ENCODE measurements at places on chromosomes 2 and 18.

DNA sequence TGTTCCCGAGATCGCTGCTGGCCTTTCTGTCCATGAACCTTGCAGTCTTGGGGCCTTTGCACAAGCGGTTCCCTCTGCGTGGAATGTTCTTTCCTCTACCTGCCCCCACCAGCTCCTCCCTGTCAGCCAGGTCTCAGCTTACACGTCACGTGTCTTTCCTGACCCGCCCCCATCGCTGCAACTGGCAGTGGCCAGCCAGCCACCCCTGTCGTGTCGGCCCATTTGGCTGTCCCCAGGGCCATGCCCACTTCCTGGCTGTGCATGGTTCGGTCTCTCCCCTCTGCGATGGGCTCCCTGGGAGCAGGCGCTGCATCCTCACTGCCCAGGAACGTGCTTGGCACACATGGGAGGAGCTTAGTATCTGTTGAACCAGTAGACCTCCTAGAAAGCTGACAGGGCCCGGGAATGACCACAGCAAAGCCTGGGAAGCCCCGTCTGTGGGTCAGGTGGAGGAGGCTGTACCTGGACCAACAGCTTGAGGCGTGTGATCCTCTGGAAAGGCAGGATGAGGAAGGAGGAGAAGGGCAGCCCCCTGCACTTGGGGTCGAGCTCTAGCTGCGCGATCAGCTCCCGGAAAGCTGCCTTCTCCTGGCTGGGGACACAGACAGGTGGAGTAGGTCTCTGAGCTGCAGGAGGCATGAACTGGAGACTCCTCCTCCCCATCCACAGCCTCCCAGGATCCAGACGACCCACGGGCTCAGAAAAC is 21.0 kb downstream of the SNORC start:
- DNase-seq = no peak

DNA sequence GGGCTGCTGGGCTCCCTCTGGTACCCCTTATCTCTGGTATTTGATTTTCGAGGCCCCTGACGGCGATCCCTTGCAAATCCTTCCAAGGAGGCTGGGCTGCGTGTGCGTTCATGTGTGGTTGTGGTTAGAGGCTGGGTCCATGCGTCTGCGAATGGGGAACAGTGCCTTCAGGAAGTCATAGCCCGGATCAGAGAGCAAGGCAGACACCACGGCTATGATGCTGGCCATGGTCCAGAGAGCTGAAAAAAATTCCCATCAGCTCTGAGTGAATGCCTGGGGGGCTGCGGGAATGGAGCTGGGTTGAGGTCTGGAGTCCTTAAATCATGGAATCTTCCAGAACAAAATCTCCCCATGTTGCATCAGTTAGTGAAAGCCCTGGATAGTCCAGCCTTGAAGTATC is 145.5 kb downstream of the ACKR3 start:
- DNase-seq = no peak

DNA sequence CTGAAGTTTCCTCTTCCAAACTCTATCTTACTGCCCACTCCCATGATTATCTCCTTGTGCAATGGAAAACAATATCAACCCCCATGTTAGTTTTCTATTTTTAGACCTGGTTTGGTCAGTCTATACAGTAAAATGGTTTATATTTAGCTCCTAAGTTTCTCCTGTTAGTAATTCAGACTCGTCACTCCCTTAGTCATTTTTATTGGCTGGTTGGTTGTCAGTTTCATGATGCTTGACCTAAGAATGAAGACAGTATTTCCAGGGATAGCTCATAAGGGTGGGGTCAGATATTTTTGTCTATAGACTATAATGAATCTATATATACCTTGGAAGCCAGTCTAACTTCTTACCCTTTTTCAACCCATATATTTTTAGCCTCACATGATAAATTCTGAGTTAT is 61.4 kb upstream of the NEUROD1 start:
- no peak for DNase-seq

DNA sequence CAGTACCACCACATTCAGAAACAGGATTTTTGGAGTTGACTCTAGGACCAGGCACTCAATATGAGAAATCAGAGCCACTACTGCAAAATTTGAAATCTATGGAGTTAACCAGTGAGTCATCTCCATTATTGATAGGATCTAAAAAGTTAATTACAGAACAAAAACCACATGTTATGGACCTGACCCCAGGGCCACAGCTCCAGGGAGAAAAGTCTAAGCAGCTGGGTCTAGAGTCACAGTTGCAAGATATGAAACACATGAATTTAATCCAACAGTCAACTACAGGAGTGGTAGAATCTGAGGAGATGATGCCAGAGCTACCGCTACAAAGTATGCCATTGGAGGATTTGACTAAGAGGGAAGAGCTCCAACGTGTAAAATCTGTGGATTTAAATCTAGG is 13.4 kb upstream of the ZNF512 start:
- no peak for DNase-seq

DNA sequence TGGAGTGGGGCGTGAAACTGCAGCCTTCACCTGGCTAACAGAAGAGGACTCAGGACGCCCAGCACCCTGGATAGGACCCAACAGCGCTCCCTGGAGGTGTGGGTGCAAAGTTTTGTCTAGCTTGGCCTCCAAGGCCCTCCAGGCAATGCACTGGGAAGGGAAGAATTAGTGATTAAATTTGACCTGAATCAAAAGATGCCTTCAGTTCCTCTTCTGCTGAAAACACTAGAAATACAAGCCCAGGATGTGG is 779 bp upstream of the TRIB2 start:
- peak; percentile 75 for DNase-seq

DNA sequence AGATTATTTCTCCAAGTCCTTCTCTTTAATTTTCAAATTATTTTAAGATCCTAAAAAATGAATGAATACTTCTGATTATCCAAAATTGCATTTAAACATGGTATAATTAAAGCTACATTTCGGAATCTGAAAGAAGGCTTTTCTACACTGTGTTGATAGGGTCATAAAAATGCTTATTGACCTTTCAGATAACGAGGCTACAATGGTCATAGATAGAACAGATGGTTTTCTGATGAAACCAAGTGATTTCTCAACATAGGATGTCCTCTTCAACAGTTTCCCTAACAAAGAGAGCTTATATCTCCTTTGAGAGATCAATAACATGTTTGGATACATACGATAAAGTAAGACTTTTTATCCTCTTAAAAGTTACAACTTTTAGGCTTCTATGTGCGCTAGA is 201.1 kb downstream of the PTH2R start:
- no peak for DNase-seq

DNA sequence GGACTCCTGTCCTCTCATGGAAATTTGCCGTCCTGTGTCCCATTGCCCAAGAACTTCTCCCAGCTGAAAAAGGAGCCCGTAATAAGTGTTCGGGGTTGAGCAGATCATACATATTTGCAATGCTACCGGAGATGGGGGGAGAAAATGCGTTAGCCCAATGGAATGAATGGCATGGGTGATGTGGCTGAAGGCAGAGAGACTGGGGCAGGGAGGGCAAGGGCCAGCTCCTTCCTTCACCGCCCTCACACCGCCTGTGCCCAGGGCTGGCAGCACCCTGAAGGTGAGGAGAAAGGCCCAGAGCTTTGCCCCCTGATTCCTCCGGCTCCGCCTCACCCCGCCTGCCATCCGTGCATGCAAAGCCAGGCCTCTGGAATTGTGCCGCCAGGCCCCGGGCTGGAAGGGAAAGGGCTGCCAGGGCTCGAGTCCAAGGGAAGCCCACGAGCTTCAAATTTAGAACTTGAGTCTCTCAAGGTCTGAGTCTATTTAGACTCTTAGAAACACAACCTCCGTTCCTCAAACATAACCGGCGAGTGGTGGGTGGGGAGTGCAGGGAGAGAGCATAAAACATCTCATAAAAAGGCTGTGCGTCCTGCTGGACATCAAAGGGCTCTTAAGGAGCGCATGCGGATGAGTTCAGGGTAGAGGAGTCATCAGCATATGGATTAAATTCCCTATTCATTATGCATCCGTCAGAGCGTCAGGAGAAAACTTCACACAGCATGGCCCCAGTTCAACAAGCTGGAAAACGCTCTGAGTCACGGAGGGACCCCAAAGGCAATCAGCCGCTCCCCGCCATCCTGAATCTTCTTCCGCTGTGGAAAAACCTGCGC is 121.7 kb upstream of the GLI2 start:
- DNase-seq = no peak

- DNase-seq = no peak
Measured at GRCh38 chr18:8218197-8218596, 391.0 kb upstream of the RAB12 start.

DNA sequence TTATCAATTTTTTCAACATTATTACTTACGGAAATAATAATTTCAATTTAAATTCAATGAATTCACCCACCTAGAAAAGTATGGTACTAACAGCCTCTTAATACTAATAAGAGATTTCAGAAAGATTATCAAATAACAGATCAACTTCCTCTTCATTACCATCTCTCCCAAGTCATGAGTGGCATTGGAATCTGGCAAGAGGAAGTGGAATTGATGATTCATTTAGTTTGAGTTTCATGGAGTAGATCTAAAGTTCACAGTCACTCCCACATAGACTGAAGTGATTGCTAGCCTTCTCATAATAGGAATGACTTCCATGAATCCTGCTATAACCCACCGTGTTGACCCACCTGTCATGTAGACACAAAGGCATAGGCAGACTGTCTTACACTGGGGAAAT is 77.7 kb upstream of the WDR75 start:
- no peak for DNase-seq

- DNase-seq = no peak
Measured at GRCh38 chr2:96120091-96120720, 3.8 kb upstream of the ADRA2B start.

DNA sequence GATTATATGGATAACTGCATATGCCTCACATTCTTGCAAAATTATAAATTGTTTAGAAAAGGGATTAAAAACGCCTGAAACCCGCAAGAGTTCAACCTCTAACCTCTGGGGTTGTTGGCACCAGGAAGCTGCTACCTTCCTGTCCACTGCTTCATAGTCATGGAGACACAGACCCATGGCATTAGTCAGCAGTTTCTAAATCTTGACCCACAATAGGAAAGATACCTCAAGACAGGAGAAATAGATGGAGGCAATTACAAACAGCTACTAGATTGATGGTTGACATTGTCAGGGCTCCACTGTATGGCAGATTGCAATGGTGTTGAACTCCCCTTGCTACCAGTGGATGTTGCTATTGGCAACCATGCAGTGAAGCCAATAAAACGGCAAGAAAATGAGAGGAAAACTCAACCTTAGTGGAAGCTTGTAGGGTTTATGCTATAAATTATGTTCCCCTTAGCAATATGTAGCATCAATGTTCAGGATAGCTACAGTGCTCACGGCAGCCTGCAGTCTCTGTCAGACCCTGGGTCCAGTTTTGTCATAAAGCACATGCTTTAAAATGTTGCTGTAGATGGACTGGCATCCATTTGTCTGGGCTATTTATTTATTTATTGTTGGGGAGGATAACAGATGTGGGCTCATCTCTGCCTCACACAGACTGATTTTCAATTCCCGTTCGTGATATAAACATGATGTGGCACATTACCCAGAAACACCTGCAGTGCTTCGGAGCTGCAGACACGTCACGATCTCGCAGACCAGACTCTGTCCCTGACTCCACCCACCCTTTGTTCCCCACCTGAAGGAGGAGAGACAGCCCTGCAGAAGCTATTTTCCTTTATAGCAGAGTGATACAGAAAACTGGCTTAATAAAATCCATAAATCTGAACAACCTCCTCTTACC is 233.4 kb downstream of the AGPS start:
- DNase-seq = no peak

DNA sequence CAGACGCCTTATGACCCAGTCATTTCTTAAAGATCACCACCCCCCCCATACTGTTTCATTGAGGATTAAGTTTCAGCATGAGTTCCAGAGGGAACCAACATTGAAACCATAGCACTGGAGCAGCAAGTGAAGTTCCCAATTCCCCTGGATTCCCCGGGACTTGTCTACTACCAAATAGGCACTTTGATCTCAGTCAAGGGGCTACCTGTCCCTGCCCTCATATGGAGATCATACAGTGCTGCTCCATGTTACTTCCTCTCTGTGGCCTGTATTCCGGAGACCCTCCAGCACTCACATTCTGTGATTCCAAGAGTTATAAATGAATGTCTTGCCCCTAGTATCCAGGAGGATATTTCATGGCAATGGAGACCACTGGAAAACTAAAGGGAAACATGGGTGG is 42.5 kb downstream of the RNF144A start:
- no peak for DNase-seq

DNA sequence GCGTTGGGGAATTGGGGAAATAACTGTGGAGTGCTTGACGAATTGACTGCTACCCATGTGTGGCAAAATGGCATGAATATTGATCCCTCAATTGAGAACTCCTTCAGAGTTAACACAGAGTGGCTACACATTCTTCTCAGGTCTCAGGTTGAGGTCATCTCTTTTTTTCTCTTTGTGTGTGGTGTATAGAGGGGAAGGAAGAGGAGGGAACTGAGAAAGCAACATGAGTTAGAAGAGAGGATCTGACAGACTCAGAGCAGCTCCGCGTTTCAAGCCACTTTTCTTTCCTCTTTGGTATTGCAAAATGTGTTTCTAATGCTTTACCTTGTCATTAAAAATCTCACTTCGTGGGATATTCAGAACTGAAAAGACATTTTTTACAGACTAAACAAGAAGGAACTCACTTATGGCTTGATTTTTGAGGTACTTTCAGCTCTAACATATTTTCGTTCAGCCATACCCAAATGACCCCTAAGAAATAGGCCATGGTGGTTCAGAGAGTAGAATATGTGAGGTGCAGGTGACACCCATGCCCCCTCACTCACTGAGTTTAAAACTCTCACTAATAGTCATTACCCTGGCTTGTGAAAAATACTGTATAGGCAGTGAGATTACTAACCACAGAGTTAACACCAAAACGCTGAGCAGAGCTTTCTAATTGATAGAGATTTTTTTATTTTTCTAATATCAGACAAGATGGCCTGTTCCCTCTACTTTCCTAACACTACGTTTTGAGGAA is 22.5 kb downstream of the STAT4 start:
- DNase-seq = no peak

DNA sequence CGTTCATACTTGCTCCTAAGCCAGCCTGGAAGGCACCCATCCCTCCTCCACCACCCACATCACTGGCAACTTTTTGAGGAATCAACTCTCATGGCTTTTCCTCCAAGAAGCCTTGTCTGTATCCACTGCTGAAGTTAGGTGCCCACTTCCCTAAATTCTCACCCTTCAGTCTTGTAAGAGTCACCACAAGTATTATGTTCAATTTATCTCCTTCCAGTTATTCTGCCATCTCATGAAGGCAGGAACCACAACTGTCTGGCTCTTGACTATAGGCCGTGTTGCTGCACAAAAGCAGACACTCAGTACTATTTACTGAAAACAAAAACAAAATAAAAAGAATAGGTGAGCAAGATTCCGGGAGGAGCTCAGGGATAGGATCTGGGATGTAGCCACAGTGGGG is 234.8 kb downstream of the CYRIA start:
- DNase-seq = no peak

Data from globus pallidus (tissue), 1 donor.